Bronchial smooth muscle cell (primary cell): ENCODE measurements at places on chromosomes 11 and 22. TPM values are rescaled to one million over a fixed set of nuclear protein-coding genes. Genes with fewer than 3 reads are reported as not detected.

TRIM49 gene
- total RNA-seq, result not detected in 2 replicates

POU2AF2 gene
- total RNA-seq, result not detected in 2 replicates

LUZP2 gene
- 0.32 TPM in 1 of 2 replicates, not detected in the other for total RNA-seq

DMC1 gene
- 6.9 and 8.0 TPM in 2 replicates for total RNA-seq

DPP3 gene
- total RNA-seq, result 31.9 and 42.6 TPM in 2 replicates

CNGA4 gene
- 0.09 and 0.16 TPM in 2 replicates for total RNA-seq
